ENCODE measurements at places on chromosomes 13 and 19.

- no peak for DNase-seq
Measured at GRCh38 chr13:98517576-98518310, 59.2 kb downstream of the STK24 start.

DNA sequence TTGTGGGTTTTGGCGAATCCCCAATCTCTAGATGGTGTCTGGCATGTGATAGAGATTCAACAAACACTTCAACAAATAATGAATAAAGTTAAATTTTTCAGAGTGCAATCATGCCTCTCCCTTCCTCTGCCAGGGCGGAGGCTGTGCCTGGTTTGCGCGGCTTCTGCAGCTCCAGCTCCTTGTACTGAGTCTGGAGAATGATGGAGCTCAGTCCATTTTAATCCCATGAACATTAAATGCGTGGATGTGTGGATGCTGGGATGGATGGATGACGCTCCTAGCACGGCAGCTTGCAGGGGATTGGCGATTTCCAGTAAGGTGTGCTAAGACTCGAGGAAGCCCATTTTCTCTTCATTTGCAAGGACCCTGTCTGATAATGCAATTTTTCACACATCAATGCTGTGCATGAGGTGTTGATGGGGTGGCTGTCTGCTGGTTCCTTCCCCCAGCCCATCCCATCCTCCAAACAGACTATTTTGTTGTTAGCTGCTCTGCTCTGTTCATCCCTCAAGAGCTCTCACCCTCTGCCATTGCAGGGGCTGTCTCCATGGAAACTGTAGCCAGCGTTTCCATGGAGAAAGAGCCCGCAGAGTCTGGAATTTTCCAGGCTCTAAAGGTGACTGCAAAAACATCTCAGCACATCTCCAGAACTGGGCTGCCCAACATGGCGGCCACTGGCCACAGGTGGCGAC, 92.6 kb upstream of the PEG3 start:
- DNase-seq = no peak

DNA sequence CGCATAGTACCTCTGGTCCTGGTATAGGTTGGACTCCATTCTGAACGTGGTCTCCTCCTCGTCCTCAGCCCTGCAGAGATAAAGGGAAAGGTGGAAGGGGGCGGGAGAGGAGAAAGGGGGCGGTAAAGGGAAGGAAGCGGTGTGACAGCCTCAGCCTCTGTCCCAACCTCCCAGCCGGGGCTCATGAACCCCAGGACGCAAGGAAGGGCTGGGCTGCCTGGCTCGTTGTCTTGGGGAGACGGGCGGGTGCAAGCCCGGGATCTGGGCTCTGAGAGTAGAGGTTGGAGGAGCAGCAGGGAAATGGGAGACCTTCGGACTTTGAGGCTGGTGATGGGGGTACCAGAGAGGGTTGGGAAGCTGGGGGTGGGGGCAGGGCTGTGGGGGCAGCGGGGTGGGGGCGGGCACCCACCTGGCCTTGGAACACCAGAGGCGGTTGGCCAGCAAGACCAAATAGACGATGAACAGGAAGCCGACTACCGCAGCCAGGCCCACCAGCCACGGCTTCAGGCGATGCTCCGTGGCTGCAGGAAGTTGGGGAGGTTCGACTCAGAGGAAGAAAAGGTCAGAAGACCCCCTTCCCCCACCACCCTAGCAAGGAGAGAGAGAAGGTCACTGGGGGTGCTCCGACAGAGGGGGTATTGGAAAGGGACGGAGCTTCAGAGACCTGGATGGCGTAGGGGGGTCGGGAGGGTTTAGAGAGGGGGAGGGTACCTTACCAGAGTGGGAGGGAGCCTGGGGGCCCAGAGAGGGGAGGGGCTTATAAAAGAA, 1.7 kb downstream of the SMIM24 start:
- DNase-seq = no peak

- DNase-seq = peak; percentile 52
Measured at GRCh38 chr13:38582133-38582532, 104.7 kb upstream of the FREM2 start.

- DNase-seq = no peak
Measured at GRCh38 chr19:41708481-41708880, at the start of gene CEACAM5. Gene CEACAM5 (plus strand): TSS chr19:41708626. CDS start chr19:41708732, 106 bp downstream.

DNA sequence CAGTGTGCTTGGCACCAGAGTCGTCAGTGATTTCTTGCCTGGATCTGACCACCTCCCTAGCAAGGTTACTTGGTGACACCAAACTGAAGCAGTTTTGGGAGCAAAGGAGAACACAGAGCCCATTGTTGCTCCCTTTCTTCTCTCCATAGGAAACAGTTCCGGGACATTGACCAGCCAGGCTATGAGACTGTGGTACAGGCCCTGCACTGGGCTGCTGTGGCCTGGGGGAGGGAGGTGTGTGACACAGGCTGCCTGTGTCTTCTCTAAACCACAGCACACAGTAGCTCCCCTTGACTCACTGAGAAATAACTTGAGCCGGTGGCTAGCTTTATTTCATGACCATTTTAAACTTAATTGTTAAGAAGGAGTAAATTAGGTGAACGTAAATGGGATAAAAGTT, 214.8 kb upstream of the UBL3 start:
- DNase-seq = no peak

- peak; percentile 38 for DNase-seq
Measured at GRCh38 chr19:1070931-1071791, 4.2 kb downstream of the ARHGAP45 start.

- DNase-seq = no peak
Measured at GRCh38 chr13:80101040-80101439, 239.9 kb downstream of the SPRY2 start.

DNA sequence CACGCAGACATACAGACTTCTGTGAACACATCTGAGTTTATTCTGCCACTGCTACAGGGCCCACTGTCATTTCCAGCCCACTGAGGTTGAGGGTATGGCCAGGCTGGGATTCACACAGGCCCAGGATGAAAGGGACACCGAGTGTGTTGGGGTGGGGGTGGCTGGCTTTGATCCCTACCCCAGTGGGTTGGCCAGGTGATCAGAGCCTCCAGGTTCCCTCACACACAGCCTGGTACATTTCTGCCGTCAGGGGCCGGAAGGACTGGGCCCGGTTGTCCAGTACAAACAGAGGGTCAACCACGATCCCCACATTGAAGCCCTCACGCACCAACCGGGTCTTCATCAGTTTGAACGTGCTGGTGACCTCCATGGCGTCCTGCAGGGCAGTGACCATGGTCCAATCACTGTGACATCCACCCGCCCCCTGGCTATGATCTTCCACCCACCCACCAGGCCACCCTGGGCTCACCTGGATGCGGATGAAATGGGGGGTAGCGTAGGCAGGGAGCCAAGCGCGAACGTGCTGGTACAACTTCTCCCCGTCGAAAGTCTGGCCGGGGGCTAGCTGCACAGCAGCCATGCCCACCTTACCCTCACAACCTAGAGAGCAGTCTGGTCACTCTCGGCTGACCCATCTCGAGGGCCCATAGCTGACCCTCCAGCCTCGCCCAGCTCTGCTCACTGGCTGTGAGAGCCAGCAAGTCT, 13.3 kb downstream of the SLC27A5 start:
- no peak for DNase-seq

GRCh38 chr13:22121146-22121739, 450.4 kb downstream of the FGF9 start:
- peak; percentile 76 for DNase-seq
